ENCODE measurements at places on chromosomes 1 and 21.

DNA sequence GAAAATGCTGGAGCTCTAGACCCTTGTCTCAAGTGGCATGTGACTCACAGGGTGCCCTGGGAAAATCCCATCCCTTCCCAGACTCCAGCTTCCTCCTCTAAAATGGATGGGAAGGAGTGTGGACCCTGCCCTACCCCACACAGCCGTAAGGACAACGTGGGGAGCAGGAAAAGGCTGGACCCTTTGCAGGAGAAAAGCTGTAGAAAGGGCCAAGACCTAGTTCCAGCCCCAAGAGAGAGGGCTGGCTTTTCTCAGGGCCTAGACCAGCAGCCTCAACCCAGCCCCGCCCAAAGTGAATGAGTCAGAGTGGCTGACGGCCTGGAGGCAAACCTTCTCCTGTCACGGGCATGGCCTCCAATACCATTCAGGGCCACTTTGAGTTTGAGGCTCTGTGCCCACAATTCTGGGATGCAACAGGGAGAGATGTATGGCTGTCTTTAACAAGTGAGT is 1.1 kb downstream of the LAMB3 start:
- DNase-seq = no peak

DNA sequence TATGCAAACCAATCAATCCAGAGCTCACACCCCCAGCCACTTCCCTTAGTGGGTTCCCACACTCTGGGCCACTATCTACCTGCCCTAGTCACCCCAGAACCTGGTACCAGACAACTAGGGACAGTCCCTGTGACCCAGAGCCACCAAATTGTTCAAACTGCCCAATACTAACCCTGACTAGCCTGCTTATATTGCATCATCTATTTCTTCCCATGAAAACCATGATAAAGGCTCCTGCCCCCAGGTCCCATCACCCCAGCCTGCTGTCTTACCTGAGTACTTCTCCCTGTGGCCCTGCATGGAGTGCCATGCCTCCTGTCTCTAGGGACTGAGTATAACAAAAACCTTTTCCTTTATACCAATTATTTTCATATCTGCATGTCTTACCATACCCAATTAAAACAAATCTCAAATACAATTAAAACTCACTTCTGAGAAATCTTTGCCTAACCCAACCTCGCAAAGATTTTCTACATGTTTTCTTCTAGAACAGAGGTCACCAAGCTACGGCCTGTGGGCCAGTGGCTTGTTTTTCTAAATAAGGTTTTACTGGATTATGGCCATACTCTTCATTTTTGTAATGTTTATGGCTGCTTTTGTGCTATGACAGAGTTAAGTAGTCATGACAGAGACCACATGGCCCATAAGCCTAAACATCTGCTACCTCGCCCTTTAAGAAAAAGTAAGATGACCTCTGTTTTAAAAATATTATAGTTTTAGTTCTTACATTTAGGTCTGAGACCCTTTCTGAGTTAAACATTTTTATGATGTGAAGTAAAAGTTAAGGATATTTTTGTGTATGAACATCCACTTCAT is 31.0 kb upstream of the NID1 start:
- DNase-seq = no peak

DNA sequence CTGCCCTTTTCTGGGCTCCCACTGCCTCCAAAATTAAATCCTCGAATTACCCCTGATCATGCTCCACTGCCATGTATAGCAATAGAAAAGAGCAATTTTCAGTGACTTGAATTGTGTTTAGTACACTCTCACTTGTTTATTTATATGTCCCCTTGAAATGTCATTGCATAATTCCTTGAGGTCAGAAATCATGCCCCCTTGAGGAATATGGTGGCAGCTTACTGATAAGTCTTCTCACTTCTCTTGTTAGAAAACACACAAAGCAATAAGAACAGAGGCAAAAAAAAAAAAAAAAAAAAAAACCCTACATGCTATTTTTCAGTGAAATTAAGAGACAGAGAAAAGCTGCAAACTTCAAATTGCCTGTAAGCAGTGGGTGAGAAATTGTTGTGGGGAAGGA is 37.5 kb downstream of the GPR88 start:
- no peak for DNase-seq

DNA sequence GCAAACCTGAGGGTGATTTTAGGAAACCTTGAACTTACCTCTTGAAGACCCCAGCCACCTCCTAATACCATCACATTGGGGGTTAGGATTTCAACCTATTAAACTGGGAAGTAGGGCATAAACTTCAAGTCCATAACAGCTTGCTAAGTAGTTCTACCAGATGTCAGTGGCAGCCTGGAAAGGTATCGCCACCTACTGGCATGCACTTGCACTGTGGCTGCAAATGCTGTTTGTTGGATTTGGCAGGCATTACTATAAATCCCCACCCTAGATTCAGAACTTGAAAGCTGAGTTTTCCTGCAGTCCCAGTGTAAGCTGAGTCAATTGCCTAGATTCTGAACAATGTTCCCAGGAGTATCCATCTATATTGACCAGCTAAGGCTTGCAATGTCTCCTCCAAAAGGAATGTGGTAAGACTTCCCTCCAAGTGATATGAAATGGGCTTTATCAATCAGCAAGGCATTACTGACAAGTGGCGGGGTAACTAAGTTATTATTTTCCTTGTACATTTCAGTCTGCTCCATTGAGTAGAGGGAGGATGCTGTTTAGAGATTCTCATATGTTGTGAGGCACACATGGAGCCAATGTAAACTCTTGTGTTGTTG is 474.5 kb downstream of the PTPRC start:
- DNase-seq = no peak

DNA sequence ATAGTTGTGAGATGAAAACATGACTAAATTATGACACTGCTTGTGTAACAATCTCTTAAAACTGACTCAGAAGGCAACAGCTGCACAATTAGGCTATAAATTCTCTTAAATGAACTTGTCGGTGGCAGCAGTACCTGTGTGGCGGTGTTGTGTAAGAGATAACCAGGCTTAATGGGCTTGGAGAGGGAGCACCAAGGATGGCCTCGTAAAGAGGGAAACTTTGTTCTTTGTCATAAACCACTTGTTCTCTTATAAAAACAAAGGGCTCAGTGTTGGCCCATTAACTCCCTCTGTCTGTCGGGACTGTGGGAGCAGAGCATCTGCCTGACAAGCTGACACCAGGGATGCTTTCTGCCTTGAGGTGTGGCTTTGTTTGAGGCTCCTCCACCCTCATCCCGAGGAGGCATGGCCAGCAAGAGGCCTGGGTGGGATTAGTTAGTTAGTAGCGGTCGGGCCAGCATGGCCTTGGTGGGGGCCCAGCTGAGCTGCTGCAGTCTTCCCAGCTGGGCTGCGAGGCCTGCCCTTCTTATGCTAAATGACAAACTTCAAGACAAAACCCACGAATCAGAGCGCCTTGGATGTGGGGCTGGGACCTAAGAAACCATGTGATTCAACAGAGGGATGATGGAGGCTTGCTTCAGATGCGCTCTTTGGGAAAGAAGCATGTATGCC is 171.4 kb downstream of the CAMTA1 start:
- DNase-seq = peak; percentile 96

GRCh38 chr1:94974241-94974640 is 47.3 kb upstream of the CNN3 start:
- DNase-seq = no peak

GRCh38 chr1:34914958-34915357 is 14.5 kb downstream of the DLGAP3 start:
- DNase-seq = no peak

DNA sequence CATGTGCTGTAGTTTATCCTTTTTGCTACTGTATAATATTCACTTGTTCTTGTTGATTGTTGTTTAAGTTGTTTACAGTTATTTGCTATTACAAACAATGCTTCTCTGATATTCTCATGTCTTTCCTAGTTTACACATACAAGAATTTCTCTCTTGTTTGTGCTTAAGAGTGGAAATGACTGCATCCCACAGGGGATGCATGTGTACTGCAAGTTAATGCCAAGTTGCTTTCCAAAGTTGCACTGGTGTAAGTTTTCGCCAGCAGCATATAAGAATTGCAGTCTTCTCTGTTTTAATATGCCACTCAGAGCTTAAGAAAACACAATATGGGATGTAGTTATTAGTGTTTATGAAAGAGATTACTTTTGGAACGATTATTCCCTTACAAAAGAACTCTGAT is 97.7 kb downstream of the NEK7 start:
- DNase-seq = no peak

GRCh38 chr21:43767498-43767983 is 8.6 kb downstream of the CSTB start:
- DNase-seq = no peak

GRCh38 chr1:202259705-202260104 is 66.1 kb downstream of the LGR6 start:
- DNase-seq = no peak

DNA sequence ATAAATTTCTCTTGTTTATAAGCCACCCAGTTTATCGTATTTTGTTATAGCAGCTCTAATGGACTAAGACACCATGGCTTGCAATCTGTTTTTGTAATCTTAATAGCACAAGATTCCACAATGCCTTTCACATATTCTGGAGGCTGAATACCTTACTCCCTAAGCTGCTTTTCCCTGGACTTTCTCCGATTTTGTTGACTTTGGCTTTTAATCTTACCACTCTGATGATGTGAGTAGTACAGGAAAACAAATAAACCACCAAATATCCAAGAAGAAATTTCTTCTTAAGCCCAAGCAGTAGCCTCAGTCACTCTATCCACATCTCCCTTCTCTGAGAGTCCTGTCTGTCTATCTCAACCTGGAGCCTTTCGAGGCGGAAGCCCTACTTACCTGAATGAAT is 838.6 kb downstream of the LTN1 start:
- DNase-seq = no peak

DNA sequence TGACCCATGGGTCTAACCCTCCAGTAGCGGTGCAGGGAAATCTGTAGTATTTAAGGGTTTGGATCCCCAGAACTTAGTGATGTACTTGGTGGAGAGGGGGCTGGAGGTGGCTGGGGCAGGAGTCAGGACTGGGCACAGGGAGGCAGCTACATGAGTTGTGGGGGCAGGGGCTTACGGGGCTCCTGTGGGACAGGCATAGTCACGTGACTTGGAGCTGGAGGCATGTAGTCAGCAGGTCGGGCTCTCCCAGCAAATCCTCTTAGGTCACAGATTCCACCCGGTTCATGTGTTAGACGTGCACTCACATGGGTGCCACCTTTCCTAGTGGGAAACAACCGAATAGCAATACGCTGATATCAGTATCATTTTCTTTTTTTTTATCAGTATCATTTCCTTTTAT is 112.1 kb downstream of the PCP4 start:
- DNase-seq = no peak

DNA sequence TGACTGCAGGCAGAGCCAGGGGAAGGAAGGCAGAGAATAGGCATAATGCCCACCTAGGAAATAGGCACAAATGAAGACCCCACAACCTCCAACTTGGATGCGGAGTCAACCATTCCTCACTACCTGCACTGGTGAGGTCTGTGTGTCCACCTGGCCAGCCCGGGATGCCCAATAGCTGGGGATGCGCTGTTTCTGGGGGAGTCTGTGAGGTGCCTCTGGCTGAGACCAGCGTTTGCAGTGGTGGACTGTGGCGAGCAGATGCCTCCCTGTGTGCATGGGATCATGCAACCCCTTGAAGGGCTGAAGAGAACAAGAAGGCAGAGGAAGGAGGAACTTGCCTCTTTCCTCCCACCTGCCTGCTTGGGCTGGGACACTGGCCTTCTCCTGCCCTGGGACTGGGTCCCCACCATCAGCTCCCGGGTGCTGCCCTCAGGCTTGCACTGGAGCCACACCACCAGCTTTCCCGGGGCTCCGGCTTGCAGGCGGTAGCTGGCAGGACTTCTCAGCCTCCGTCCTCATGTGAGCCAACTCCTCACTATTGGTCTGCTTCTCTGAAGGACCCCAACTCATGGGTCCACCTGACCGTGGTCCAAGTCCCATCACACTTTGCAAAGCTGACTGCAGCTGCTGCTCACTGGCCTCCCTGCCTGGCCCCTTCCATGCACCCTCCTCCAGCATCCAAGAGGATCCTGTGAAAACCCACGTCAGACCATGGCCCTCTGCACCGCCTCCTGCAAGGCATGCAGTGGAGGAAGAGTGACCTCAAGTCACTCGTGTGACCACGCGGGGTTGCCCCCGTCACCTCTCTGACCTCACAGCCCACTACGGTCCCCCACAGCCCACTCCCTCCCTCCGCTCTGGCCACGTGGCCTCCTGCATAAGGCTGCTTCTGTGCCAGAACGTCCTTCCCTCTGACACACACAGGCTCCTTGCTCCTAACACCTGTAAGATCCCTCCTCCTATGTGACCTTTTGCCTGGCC is 2.7 kb upstream of the PDE9A start:
- no peak for DNase-seq

Data from NCI-H510A treated with DMSO at 0.1 percent for 48 hours (cell line).